Naive thymus-derived CD8-positive, alpha-beta T cell (primary cell): ENCODE measurements at places on chromosomes 7 and 10. TPM values are rescaled to one million over a fixed set of nuclear protein-coding genes. Genes with fewer than 3 reads are reported as not detected.

DNA sequence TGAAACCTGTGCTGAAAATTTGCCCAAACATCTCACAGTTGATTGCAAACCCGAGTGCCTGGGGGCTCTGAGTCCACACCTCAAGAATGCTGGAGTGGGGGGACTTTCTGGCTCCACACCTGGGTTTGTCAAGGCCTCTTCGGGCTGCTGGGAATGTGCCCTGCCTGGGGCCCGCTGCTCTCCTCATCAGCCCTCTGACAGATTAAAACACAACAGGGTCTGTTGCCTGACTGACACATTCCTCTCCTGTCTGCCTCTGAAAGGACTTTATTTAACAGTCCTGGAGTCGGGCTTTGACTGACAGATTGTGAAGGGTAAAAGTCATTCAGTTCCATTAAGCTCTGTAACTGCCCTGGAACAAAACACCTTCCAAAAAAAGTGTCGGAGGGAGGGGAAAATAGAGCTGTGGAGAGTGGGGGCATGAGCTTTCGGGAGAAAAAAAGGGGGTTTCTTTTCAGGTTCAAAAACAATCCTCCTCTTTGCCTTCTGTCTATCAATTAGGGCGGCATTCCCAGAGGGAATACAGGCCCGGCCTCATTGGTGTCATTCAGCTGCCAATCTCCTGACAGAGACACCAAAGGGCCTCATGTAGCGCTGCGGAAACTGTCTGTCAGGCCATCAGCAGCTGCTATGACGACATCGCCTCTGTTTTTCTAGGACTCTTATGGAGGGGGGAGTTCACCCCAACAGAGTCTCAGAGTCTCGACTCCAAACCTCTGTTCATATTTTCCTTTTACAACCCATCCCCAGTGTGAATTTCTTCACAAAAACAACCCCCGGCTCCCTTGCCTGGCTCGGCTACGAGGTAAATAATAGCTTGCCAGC lies 398.8 kb upstream of the NFE2L3 start:
- no peak for DNase-seq

The MSMB gene
- not detected for polyA plus RNA-seq

DNA sequence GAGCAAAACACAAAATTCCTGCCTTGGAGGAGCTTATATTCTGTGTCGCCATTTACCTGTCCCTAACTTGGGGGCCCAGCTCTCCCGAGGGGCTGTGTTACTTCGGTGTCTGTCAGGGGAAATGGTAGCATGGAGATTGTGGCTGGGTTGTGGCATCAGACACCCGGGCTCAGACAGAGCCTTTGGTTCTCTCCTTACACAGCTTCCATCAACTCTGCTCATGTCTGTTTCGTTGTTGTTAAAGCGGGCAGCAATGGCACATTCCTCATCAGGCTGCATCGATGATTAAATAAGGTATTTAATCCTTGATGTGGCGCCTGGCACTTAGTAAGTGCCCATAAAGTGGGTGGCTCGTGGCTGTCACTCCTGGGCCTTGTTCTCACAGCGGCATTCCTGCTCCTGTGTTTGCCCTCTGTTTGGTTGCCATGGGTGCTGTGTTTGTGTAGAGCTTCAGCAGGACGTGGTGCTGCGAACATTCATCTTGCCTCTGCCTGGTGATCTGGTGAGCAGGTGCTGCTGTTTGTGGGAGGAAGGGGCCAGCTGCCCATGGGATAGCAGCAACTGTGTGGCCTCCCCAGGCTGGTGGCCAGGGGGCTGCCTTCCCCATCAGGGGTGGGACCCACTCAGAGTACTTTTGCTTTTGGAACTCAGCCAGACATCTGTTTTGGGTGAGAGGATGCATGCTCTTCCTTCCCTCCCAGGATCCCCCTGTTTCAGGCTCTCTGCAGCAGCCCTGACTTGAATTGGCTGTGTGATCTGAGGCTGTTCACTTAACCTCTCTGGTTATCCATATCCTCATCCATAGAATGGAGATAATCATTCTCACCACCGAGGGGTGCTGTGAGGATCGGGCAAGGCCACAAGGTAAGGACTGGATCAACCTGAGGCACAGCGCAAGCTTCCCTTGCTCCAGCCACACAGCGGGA lies 207.2 kb upstream of the SVIL start:
- DNase-seq, result no peak

GRCh38 chr7:142542942-142543341 lies 206.3 kb upstream of the PRSS1 start:
- no peak for DNase-seq

The INSYN2A gene
- polyA plus RNA-seq, result not detected

DNA sequence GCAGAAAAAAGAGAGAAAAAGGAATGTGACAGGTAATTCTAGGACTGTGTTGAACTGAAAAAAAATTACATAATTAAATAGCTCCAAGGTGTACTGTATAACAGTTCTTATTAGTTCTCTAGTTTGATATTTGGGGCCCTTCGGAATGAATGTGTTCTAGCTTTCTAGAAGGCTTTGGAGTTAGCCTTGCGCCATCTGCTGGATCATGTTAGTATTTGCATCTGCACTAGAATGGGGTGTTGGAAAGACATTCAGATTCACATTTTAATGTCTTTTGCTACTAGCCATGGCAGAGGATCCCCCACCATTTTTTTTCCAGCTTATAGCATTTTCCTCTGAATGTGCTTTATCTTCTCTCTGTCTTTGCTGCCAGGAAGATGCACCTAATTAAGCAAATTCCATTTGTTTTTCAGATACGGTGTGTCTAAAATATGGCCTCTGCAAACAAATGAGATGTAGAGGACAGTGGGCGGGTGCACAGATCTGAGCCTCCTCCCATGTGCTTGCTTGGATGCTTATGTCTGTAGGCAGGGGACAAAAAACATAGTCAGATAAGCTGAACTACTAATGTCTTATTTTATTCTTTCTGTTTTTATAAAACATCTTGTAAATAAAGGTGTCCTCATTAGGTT lies 238.5 kb downstream of the PHF14 start:
- peak; percentile 7 for DNase-seq

The TLX1 gene
- not detected for polyA plus RNA-seq

GRCh38 chr7:31763548-31763947 lies 76.5 kb downstream of the PPP1R17 start:
- no peak for DNase-seq

GRCh38 chr10:81725851-81726250 lies 149.1 kb upstream of the NRG3 start:
- no peak for DNase-seq

DNA sequence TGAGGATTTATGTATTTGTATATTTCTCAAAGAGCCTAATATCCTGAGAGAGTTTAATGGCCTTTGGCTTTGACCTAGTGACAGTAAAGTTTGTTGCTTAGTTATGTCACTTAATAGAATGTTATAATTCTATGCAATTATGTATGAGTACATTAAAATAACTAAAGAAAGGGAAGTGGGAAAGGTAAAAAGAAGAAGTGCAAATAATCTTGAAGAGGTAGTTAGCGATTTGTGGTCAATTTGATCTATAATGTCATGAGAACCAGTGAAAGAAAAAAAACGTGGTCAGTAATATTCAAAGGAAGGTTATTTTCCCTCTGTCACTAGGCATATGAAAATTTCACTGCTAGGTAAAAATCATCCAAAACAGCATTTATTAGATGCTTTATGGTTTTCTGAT lies 143.4 kb upstream of the LSM8 start:
- DNase-seq, result no peak

DNA sequence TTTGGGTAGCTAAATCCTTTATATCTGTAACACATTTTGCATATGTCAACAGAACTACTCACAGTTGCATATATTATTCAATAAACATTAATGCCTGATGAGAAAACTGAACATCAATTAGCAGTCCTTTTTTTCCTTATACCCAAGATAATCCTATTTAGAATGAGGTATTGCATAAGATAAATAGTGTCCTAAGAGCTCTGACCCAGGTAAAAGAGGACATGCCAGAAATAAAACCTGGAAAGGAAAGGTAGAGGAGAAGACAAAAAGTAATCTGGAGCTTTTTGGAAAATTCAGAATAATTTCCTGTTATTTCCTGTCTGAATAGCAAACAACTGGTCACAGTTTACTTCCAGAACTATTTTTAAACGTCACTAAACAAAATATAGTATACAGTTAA lies 204.4 kb downstream of the PLXDC2 start:
- no peak for DNase-seq

The SNCG gene
- polyA plus RNA-seq, result not detected

DNA sequence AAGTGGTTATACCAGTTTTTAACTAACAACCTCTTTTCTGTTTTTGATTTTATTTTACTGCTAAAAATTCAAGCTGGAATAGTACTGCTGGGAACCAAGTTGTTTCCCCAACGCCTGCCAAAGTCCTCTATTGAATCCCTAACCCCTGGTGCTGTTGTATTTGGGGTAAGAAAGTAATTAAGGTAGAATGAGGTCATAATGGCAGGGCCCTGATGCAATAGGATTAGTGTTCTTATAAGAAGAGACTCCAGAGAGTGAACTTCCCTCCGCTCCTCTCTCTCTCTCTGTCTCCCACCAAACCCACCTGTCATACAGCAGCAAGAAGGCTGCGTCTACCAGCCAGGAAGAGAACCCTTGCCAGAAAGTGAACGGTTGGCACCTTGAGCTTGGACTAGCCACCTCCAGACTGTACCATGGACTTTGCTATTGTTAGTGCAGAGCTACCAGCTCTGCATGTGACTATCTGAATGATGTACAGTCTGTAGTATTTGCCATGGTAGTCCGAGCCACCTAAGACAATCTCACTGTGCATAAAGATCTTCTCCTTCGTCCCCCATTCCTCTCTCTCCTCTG lies 86.5 kb upstream of the KLF6 start:
- DNase-seq, result no peak

DNA sequence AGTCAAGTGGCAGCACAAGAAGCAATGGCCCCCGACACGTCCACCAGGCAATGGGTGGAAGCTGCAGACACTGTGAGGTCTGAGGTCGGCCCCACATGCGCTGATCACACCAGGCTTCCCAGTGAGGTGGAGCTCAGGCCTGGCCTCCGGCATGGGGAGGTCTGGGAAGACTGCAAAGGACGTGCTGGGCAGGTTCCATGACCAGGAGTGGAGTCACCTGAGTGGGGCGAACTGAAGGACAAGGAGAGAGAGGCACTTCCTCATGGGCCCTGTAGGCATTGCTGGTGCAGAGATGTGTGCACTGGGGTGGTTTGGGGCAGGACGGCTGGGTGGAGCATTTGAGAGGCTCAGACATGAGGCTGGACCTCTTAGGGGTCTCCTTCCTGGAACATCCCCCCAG lies 35.1 kb downstream of the C10orf120 start:
- DNase-seq, result no peak

The CFAP43 gene
- polyA plus RNA-seq, result not detected
